Activated CD8-positive, alpha-beta memory T cell treated with anti-CD3 and anti-CD28 coated beads for 1 hour (primary cell): ENCODE measurements at places on chromosomes 7 and 10.

DNA sequence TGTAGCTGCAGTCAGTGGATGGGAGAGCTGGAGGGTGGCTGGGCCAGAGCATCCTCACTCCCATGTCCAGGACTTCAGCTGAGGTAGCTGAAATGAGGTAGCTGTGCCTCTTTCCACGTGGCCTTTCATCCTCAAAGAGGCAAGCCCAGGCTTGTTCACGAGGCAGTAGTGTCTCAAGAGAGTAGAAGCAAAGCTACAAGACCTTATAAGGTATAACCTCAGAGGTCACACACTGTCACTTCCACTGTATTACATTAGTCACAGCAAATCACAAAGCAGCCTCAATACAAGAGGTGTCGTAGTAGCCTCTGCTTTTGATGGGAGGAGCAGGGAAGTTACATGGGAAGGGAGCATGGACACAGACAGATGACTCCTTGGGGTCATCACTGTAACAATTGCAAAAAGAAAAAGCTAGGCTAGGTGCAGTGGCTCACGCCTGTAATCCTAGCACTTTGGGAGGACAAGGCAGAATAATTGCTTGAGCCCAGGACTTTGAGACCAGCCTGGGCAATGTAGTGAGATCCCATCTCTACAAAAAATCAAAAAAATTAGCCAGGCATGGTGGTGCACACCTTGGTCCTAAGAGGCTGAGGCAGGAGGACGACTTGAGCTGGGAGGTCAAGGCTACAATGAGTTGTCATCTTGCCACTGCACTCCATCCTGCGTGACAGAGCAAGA, 97.5 kb downstream of the SKIDA1 start:
- no peak for DNase-seq

DNA sequence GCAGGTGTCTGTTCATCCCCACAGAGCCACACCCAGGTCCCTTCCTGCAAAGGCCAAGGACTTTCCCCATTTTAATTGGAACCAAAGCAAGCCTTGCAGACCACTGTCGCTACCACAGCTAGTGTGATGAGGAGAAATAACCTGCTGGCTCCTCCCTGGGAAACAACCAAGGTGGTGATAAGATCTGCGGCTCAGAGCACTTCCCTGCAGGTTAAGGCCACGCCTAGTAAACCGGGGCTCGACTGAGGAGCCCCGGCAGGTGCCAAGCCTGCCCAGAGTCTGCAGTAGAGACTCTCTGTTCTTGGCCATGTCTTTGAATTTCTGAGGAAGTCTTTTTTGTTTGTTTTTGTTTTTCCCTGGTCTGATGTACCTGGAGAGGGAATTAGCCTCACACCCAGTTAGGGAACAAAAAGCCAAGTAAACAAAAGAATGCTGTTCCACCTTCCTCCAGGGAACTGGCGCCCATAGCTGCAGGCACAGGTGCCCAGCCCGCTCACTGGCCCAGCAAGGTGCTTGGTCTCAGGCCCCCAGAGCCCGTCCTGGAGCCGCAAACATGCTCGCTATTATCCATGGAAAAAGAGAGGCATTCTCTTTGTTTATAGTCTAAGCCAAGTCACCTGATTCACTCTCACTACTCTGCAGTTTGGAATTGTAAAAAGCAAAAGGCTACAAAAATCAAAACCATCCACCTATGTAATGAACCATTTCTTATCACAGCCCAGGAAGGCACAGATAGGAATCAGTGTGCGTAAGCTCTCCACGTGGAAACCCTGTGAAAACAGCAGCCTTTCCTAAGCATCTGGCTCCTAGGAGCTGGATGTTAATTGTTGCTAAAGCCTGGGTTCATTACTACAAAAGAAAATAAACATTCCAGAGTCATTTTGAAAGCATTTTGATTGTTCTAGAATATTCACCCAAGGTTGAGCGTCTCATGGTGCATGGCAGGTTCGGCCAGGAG, 2.7 kb downstream of the GPR146 start:
- peak; percentile 17 for DNase-seq

- no peak for DNase-seq
Observed at GRCh38 chr7:41149576-41149975, 553.3 kb downstream of the INHBA start.

DNA sequence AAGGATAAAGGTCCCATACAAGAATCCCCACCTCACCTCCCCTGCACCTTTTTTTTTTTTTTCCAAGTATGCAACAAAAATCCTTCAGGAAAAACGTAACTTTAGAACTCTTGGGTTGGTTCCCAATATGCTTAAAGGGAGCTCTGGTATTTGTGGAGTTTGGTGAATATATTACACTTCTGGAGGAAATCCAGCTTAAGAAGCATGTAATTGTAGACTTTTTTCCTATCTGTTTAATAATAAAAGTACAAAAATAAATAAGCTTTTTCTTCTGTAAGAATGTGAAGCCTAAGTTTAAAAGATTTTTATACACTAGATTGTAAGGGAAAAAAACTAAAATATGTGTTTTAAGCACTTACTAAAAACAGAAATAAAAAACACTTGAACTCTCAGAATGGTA, 102.3 kb downstream of the SORBS1 start:
- DNase-seq = no peak

DNA sequence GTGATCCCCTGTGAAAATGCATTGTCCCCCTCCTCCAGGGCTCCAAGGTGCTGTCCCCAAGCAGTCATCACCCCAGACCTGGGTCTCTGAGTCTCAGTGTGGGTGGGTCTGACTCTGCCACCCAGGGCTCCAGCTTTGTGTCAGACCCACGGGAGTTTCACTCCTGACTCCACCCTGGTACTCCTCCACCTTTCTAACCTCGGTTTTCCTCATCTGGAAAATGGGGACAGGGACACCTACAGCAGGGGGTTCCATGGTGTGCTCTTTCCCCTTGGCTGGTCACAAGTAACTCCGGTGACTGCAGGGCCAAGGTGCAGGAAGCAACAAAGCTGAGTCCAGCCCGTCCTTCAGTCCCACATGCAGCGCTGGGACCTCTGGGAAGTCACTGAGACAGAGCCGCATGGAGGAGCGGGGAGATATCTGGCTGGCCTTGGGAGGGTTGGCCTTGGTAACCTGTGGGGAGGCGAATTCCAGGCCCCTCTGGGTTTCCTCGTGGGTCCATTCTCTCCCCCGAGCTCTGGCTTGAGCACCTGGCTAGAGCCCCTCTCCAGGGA, 41.8 kb upstream of the RABGEF1 start:
- DNase-seq = no peak

- DNase-seq = no peak
Observed at GRCh38 chr10:44067432-44067831, 317.5 kb downstream of the CXCL12 start.

DNA sequence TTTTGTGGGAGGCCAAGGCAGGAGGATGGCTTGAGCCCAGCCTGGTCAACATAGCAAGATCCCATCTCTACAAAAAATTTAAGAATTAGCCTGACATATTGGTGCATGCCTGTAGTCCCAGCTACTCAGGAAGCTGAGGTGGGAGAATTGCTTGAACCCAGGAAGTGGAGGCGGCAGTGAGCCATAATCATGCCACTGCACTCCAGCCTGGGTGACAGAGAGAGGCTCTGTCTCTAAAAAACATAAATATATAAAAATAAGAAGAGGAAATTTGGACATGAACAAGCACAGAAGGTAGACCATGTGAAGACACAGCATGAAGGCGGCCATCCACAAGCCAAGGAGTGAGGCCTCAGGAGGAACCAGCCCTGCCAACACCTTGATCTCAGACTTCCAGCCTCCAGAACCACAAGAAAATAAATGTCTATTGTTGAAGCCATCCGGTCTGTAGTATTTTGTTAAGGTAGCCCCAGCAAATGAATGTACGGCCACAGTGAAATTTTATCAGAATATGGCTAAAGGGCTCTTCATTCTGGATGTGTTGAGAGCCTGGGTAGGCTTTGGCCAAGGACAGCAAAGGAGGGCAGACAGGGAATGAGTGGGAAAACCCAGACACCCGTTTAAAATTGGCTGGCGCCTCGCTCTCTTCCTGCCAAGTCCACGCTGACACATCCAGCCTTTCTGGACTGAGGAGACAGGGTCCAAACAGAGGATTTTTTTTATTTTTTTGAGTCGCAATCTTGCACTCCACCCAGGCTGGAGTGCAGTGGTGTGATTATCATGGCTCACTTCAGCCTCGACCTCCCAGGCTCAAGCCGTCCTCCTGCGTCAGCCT, 12.9 kb upstream of the GRID2IP start:
- DNase-seq = no peak

DNA sequence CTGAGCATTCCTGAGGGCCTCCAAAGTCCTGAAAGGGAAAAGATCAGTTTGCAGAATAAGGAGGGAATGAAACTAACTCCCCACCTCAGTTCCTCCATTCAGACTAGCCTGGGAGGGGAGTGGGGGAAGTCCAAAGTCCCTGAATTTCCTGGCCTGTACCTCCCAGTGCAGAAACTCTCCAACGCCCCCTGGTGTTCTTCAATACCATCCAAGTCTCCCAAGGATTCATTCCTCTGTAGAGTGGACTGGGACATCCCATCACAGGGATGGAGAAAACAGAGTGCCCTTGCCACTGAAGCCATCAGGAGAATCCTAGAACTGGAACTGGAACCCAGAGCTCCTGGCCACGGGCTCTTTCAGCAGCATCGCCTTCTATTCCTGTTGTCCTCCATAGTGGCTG, 1.6 kb upstream of the COL13A1 start:
- no peak for DNase-seq

GRCh38 chr10:29880856-29881255, 178.5 kb downstream of the JCAD start:
- DNase-seq = no peak

DNA sequence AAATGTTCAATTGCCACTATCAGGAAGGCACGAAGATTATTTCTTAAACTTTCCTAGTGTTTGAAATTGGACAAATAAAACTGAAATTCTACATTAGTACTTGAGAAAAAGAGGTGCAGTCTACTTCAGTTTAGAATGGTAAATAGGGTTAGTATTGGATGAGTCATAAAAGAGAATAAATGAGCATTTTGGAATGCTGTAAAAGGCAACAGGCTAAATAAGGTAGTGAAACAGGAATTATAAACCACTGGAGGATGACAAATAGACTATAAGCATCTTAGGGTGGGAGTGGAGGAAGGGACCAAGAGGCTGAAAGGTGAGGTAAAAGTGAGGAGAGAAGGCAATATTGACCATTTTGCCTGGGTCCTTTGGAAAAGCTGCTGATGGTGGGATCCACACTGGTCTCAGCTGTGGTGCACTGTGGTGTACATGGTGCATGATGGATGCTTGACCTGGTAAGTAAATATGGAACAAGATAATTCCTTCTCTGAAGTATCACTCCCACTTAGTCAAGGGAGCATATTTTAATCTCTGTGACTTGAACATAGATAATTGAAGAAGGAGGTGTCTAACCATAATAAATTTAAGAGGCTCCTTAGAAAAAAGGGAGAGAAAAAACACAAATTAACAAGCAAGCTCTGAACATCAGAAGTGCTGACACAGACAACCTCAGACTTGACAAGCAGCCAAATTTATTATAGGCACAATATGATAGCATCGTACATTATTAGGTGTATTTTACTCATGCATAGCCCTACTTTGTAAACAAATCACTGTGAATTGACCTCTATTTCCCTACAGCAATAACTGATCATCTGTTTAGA, 76.4 kb upstream of the SCIN start:
- no peak for DNase-seq
